ENCODE measurements at places on chromosomes 2 and 18.

DNA sequence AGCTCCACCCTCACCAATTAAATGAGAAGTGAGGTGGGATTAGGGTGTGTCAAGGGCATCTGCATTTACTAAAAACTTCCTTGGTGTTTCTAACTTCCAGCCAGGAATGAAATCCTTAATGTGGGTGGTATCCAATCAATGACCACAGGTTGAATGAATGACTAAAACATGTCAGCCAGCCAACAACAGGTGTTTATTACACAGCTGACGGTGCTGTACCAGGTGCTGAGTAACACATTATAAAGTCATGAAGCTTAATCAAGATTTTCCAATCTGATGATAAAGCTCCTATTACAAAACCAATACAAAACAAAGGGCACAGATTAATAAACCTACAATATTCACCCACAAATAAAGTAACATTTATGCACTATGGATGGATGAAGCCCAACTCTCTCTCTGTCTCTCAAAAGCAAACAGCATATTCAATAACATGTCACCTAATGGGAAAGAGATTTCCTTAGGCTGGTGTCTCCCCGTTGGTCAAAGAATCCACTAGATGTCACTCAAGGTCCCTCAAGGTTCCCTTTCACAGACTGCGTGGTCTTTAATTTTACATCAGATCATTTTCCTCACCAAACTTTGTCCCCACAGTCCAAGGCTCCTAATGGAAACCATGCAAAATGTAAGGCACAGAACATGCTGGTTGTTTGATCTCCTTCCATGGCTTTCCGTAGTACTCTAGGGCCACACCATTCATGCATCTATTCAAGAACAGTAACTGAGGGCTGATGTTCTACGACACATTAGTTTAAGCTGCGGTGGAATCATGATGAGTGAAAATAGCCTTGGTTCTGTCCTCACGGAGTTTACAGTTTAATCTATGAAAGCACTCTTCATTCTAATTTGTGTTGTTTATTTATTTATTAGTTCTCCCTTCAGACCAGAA lies 6.4 kb upstream of the PTPN4 start:
- peak; percentile 13 for DNase-seq

DNA sequence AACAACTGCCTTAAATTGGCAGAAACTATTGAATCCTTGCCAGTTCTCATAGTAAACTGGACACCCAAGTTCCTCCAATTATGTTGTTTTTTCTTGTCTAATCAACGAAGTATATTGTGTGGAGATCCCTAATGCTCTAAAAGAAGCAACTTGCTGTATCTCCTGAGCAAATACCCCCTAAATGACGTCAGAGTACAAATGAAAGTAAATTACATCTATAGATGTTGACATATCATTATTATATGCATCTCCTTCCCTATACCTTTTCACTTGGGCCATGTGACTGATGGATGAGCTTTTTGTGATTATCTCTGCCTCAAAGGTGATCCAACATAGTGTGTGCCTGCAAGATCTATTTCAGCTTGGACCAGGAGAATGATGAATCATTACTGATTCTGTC lies 159.4 kb downstream of the CCDC148 start:
- DNase-seq, result no peak

DNA sequence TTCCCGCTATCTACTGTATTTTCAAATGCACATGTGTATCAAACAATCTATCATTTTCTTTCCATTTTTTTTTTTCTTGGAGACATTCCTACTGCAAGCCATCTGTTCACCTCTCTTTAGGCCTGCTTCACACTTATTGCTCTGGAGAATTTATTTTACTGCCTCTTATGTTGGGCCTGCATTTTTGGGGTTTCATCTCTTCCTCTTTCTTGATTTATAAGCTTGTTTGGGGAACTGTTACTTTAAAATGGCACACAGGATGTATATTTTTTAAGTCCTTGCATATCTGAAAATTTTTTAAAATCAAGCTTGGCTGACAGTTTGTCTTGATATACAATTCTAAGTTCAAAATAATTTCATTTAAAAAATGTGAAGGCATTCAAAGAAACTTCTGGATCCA lies 3.5 kb upstream of the RAB27B start:
- DNase-seq, result no peak

DNA sequence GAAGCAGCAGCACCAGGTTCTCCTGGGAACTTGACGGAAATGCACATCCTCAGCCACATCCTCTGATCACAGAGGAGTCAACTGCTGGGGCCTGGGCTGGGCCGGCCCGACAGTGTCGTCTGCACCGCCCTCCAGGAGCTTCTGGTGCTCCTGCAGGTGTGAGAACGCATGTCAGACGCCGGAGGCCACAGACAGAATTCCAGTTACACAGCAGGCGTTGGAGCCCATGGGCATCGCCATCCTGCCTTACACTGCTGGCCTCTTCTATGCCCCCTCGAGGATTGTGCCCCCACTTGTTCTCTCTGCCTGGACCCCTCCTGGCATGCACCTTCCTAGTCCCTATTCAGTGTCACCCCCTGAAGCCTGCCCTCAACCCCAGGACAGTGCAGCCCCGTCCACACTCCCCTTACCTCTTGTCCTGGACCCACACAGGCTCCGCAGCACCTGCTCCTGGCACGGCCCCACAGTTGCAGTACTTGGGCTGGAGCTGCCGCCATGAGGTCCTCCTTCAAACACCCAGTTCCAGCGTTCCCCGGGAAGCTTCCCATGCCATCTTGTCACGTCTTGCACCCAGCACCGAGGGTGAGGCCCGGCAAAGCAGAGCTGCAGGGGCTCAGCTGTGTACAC lies 37.5 kb downstream of the ADI1 start:
- DNase-seq, result no peak

DNA sequence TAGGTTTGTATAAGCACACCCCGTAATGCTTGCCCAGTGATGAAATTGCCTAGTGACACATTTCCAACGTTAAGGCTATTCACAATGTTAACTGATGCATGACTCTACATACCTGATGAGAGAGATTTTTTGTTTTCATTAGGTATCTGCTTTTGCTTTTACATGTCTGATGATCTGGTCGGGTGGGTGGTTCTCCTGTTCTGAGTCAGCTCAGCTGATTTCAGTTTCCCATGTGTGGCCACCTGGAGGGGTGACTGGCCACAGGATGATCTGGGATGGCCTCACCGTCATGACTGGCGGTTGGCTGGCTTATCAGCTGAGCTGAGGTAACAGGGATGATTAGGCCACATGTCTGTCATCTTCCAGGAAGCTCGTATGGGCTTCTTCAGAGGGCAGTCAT lies 33.8 kb upstream of the ACYP2 start:
- DNase-seq, result no peak

DNA sequence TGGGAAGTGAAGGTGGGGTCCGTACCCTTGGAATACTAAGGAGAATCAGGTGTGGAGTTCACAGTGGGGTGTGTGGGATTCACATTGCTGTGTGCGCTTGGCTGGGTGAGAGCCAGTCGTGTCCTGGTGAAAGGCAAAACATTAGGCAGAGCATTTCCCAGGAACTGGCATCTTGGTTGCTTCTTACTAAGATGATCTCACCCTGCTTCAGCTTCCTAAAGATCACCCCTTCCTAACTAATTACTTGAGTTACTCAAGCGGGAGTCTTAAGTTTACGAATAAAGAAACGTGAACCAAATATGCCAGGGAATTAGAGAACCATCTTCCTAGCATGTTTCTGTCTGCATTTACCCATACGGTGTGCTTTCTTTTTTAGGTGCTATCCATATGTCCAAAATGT lies 122.9 kb downstream of the NCK2 start:
- no peak for DNase-seq

- DNase-seq, result no peak
Measured at GRCh38 chr2:181586569-181587081, 70.3 kb downstream of the CERKL start.

GRCh38 chr2:226078666-226079065 lies 679.2 kb downstream of the NYAP2 start:
- DNase-seq, result no peak

- no peak for DNase-seq
Measured at GRCh38 chr2:112687522-112687921, 33.3 kb upstream of the NT5DC4 start.

DNA sequence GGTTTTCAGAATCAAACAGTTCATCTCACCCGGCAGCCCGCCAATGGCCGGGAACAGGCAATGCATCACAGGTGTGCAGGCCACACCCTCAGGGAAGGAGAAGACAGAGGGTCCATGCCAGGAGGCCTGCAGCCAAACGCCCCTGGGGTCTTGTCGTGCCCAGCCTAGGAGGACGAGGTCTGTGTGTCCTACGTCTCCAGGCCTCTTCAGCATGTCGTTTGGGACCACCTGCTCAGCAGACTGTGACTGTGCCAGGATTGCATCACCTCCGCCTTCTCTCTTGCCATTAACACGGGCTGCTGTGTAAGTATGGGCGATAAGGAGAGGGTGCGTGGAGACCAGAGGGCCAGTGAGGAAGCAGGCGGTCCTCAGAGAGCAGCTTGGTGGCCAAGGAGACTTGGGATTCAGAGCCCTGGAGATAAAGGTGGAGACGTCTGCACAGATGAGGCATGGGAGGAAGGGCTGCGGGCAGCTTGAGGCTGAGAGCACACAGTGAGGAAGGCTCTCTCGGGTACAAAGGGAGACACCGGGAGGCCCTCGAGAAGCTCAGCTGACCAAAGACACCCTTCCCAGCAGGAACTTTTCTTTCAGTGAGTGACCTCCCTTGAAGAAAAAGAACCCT lies 37.4 kb upstream of the KLHL29 start:
- DNase-seq, result no peak

DNA sequence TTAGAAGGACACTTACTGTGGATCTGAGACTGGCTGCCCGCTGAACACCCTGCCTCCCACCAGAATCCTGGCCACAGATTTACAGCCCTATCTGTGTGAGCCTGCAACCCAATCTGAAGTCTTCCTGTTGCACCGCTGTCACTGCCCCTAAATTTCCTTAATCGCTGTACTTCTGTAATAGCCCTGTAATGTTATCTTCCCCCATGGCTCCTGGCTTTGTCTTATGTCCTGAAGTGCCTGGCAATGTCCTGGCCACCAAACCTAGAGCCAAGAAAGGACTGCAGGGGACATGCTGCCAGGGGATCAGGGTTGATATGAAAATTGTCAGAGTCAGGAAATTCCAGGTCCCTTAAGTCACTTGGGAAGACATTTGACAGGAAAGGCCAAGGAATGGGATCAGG lies 52.7 kb downstream of the FHOD3 start:
- DNase-seq, result no peak

- no peak for DNase-seq
Measured at GRCh38 chr2:189151906-189152305, 27.7 kb downstream of the COL5A2 start.

- DNase-seq, result no peak
Measured at GRCh38 chr2:49719241-49719640, 564.9 kb upstream of the FSHR start.

GRCh38 chr18:38606841-38607240 lies 1041.2 kb upstream of the CELF4 start:
- no peak for DNase-seq

GRCh38 chr2:198116756-198117155 lies 312.4 kb downstream of the PLCL1 start:
- DNase-seq, result no peak

DNA sequence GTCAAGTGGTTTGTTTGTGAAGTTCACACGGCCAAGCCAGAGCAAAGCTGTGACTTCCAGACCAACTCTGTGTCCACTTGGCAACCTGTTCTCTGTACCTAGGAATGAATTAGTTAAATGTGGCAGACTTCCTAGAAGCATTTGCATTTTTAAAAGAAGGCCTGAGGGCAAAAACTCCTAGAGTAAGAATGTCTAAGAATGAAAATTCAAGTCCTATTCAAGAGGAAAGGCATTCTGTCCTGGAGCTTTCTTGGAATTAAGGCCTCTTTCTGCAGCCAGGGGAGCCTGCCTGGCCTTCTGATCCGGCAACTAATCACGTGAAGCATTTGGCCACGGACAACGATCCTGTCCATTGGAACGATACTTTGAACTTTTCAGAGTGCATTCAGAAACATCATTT lies 155.0 kb downstream of the SETBP1 start:
- no peak for DNase-seq

- DNase-seq, result no peak
Measured at GRCh38 chr2:213199871-213200270, 48.5 kb upstream of the IKZF2 start.

GRCh38 chr18:23887493-23887892 lies 127.1 kb upstream of the TTC39C start:
- DNase-seq, result no peak

DNA sequence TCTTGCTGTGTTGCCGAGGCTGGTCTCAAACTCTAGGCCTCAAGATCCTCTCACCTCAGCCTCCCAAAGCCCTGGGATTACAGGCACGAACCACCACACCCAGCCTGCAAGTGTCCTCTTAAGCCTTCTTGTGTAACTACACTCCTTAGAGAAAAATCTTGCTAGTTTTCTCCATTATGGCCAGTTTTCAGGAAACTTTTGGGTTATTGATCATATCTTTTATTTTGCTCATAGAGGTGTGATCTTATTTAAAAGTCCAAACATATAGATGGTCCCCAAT lies 2.4 kb downstream of the SOCS6 start:
- no peak for DNase-seq

GRCh38 chr18:76099931-76100457 lies 395.0 kb downstream of the ZNF516 start:
- no peak for DNase-seq

- DNase-seq, result no peak
Measured at GRCh38 chr18:49061239-49061990, 110.7 kb upstream of the SMAD7 start.

GRCh38 chr18:76351961-76352581 lies 143.0 kb downstream of the ZNF516 start:
- DNase-seq, result no peak

DNA sequence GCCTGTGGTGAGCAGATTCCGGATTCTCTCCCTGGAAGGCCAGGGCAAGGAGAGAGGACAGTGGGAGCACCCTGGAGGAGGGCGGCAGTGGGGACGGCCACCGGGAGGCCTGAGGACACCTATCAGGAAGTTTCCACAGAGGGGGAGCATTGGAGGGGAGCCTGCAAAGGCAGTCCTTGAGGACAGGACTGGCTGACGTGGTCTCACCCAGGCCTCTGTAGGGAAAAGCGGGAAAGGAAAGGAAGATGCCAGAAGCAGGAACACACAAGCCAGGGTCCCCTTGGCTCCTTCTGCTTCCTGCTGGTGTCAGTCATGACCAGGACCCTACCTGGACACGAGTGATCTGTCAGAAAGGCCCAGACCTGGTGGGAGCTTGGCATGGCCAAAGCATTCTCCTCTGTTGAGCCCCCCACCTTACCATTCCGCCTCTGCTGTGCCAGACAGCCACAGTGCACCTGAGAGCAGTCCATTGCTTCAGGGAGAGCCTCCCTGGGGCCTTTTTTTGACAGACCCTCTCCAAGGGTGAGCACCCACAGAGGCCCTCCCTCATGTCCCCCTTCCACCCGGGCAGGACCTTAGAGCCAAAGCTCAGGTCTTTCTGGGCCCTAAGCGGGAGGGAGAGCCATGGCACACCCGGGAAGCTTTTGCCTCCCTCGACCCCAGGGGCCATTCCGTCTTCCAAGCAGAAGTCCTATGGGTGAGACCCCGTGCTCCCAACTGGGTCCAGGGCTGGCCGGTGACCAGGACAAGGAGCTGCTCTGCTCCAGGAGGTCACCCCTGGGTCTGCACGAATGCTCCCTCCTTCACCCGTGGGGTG lies 333.1 kb downstream of the DYSF start:
- DNase-seq, result no peak

All from stimulated activated CD4-positive, alpha-beta T cell treated with anti-CD3 and anti-CD28 coated beads, Interleukin-2, amount 100 ng/mL, for 4 hours (primary cell).